Stimulated activated CD8-positive, alpha-beta memory T cell treated with anti-CD3 and anti-CD28 coated beads, Interleukin-4, amount 100 ng/mL, for 1 hour (primary cell): ENCODE measurements at places on chromosomes 7 and 10.

GRCh38 chr10:111836064-111836463 lies 347.5 kb downstream of the GPAM start:
- DNase-seq, result no peak

DNA sequence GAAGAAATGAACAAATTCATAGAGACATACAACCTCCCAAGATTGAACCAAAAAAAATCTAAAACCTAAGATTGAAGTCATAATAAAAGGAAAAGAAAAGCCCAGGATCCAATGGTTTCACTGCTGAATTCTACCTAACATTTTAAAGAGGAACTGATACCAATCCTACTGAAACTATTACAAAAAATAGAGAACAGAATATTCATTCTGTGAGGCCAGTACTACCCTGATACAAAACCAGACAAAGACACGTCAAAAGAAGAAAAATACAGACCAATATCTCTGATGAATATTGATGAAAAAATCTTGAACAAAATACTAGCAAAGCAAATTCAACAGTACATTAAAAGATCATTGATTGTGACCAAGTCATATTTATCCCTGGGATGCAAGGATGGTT lies 128.5 kb upstream of the STEAP1 start:
- no peak for DNase-seq

GRCh38 chr10:94549221-94549620 lies 3.6 kb downstream of the HELLS start:
- DNase-seq, result no peak

- DNase-seq, result no peak
Observed at GRCh38 chr7:31982962-31983361, 87.2 kb downstream of the PDE1C start.

GRCh38 chr10:65719790-65720189 lies 1206.0 kb upstream of the LRRTM3 start:
- no peak for DNase-seq

DNA sequence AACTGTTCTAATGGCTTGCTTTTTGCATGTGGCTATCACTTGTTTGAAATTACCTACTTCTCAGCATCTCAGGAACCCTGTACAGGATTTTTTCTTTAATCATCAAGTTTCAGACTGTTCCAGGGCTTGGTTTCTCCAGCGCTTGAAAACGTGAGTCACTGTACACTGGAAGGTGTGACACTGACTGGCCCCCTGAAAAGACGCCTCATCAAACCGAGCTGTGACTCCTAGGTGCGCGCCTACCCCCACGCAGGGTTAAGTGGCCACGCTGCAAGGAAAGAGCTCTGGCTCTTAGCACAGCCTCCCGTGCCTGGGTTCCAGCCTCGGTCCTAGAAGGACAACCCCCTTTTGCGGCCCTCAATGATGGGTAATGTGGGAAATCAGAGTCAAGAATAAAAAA lies 81.0 kb downstream of the EBF3 start:
- DNase-seq, result no peak

DNA sequence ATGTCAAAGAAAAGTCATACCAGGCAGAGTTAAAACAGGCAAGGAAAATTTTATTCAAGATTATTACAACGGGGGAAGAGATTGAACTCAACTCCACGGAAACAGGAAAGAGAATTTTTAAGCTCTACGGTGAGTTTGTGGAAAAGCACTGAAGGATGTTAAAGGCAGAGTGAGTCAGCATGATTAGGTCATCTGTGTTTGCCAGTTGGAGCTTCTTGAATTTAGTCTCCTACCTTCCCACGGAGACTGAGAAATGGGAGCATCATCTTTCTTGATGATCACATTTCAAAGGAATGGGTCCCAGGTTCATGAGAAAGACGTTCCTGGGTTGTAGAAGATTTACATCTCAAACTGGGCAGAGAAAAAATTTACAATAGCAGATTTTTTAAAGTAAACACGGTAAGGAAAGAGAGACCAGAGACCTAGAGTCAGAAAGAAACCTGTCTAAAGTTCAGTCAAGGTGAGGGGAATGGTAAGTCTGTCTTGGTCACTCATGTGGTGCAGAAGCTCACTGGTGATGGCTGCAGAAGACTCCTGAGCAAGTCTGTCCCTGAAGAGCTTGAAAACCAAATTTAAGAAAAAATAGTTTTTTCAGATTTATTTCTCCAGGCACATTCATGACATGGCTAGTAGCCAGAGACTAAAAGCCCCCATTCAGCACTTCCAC lies 516.9 kb upstream of the LRRN3 start:
- no peak for DNase-seq

DNA sequence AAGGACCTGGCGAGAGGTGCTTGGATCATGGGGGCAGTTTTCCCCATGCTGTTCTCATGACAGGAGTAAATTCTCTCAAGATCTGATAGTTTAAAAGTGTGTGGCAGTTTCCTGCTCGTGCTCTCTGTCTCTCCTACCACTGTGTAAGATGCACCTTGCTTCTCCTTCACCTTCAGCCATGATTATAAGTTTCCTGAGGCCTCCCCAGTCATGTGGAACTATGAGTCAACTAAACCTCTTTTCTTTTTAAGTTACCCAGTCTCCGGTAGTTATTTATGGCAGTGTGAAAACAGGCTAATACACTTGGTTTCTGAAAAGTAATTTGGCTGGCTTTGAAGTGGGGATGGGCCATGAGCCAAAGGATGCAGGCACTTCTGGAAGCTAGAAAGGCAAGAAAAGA lies 268.0 kb upstream of the KAT6B start:
- no peak for DNase-seq

GRCh38 chr7:144390481-144390880 lies 13.0 kb downstream of the NOBOX start:
- DNase-seq, result no peak
